C1 segment of cervical spinal cord (tissue), 14 donors: ENCODE measurements at places on chromosomes 1 and 21.
A peak's percentile ranks its signal among the peaks of the same experiment; 100 is the strongest.

- DNase-seq = peak; percentile 28
Observed at GRCh38 chr1:155499953-155500639, 62.5 kb downstream of the ASH1L start.

- no peak for DNase-seq
Observed at GRCh38 chr1:54602554-54602953, 20.8 kb downstream of the FAM151A start.

DNA sequence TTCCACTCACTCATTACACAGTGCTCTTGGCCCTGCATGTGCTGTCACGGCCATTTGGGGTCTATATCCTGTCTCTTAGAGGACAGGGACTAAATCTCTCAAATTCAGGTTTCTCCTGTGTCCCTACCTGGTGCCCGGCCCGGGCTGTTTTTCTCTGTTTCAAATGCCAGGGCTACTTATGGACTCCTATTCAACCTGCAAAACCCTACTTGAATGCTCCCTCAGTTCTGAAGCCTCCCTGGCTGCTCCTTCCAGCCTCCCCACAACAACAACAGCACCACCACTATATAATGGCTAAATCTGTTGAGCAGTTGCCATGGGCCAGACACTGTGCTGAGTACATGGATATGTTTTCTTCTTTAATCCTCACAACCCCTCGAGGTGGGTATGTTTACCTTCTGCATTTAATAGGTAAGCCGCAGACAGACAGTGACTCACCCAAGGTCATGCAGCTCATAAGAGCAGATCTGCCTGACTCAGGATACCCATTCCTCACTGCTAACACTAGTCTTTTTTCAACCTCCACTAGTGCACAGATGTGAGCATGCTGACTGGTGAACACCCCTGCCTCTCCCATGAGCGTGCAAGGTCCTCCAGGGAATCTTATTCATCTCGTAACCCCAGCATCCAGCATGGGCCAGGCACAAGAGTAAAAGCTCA lies 29.9 kb downstream of the DHRS3 start:
- no peak for DNase-seq

GRCh38 chr1:99589186-99589636 lies 56.7 kb upstream of the PALMD start:
- no peak for DNase-seq

GRCh38 chr1:20530306-20530705 lies 22.1 kb upstream of the FAM43B start:
- no peak for DNase-seq

DNA sequence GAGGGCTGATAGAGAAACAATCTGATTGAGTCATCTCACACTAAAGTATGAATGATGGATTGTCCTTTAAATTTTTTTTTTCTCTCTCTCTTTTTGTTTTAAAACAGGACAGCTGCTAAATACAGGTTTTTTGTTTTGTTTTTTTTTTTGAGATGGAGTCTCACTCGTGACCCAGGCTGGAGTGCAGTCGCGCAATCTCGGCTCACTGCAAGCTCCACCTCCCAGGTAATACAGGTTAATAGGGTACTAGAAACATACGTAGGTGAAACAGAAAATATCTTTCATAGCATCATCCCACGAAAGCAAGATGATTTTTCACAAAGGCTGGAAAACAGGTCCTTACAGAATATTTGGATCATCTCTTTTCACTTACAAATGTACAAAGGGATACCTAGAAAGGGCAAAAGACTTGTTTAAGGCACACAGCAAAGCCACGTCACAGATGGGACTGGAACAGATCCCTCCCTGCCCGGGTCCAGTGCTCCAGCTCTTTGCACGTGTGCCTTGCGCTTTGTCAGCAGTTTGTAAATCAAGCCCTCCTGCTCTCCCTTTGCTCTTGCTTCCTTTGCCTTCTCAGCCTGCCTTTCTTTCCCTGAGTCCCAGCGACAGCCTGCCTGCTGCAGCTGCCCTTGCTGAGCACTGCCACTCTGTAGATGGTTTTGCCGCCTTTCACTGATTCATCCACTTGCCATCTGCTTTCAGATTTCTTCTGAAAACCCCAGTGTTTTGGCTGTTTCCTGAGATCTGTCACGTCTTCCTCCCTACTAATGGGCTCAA lies 171.3 kb upstream of the BEND5 start:
- DNase-seq = no peak

DNA sequence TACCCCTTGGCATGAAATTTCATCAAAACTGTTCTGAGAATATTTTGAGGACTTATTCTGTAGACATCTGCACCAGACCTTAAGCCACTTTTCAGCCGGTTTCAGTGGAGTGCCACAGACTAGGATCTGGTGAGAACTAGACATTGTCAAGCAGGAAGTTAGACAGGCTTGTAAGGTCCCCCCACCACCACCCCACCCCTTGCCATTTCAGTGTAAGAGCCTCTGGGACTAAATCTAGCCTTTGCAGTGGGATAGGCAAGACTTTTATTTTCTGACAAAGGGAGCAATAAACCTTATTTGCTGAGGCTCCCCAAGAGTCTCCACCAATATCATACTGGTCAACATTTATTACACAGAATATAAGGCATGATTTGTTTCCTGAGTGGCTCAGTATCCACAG lies 77.9 kb upstream of the EXO1 start:
- no peak for DNase-seq

DNA sequence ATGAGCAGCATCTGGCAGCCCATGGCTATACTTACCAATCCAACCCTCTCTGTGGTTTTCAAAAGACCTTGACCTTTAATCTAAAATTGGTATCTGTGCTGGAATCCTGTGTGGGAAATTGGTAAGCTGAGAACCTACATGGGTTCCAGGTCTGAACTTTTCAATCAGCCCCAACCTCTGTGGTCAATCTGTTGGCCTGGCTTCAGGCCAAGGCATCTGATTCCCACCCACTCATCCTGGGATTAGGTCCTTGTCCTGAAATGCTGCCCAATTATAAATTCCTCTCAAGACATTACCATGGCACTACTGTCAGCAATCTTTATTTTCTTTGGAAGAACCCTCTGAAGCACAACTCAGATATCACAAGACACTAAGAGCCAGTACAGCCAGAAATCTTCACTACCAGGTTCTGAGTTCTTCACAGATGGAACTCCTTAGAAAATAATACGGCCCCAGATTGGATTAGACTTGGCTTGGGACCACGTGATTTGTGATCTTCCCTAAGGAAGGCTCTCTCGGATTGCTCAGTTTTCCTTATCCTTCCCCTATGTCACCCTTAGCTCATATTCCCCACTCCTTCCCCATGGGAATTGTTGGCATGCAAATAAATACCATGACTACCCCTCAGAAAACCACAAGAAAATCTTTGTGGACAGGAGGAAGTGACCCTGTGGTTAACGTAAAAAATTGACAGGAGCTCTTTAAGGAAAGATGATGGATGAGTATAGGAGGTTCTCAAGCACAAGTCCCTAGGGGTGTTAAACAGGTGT lies 207.9 kb upstream of the ST6GALNAC5 start:
- DNase-seq = no peak

DNA sequence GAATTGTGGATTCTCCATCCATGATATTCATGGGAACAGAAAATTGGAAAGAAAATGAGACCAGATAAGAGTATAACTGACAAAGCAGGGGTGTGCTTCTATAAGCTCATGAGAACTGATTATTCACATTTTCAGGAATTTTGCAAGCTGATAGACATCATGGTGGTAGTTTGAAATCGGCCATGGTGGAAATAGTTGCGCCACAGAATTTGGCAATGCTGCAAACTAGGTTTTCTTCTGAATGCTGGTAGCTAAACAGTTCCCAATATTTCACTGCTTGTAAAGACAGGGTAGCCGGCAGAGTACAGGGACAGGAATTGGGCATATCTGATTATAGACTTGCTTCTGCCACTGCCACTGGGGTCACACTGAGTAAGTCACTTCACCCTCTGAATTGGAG lies 151.1 kb downstream of the PLXNA2 start:
- DNase-seq = no peak

GRCh38 chr1:70103770-70104169 lies 101.6 kb downstream of the LRRC40 start:
- DNase-seq = no peak

DNA sequence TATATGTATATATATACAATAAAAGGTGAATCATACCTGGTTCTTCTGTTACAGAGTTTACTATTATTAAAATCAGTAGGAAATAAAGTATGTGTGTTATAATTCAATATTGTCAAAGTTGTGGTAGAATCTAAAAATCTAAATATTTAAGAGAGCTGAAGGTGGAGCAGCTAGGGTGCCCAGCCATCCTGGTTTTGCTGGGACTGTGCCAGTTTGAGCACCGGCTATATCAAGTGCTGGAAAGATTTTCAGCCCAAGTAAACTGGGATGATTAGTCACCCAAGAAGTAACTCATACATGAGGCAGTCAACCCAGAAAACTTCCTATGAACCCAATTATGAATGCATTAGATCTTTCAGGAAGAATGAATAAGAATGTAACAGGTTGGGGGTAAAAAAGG lies 16.9 kb upstream of the KRTAP19-5 start:
- DNase-seq = no peak
